ENCODE measurements at places on chromosomes 11 and 22.

DNA sequence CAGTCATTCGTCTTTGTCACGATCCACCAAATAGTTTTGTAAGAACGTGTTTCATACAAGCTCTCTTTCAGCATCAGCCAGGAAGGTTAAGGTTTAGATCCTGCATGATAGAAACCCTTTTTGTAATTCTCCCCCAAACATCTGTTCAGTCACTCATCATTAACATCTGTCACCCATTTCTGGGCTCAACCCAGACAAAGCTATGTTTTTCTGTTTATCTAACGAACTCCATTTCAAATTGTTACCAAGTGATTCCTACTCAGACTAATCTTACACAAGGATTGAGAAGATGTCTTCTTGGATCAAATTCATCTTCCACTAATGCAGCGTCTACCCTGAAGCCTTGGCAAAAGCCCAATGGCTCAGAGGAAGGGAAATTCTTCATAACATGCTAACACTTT, 58.8 kb downstream of the FZD4 start:
- peak; percentile 70 for DNase-seq

DNA sequence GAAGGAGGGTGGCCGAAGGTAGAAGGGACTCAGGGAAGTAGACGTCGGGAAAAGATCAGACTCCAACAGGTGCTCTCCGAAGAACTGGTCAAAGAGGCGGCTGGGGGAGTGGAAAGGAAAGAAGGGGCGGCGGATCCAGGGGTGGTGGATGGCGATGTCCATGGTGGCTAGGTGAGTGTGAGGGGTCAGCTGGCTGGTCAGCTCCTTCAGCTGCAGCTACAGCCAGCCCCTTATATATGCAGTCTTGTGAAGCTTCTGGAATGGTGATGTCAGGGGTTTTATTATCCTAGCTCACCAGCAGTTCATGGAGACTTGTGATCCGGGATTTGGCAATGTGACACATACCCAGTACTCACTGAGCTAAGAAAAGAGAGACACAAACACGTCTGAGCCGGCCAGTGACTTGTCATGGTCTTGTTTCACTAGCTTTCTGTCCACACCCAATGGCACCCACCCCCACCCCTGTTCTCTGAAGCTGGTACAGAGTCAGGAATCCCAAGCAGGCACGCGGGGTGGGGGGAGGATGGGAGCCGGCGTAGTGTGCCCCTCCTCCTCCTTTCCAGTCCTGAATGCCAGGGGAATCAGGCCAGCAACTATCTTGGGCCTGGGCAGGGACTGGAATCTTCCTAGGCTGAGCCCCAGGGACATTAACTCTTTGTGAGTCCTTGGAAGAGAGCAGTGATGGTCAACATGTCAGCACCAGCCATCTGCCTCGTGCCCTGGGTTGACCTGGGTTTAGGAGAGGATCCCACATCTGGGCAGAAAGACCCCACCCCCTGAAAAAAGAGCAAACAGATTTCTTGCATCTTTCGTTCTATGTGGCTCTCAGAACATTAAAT, at the start of gene CRYAB:
TSS of gene CRYAB (minus strand) at position 208 of the 839 bp plus-strand sequence. CDS start at position 162, 46 bp downstream.
- DNase-seq, result peak; percentile 79

GRCh38 chr11:86183694-86184093, 60.9 kb upstream of the EED start:
- peak; percentile 50 for DNase-seq

GRCh38 chr22:31269892-31270579, 22.3 kb downstream of the PIK3IP1 start:
- no peak for DNase-seq

DNA sequence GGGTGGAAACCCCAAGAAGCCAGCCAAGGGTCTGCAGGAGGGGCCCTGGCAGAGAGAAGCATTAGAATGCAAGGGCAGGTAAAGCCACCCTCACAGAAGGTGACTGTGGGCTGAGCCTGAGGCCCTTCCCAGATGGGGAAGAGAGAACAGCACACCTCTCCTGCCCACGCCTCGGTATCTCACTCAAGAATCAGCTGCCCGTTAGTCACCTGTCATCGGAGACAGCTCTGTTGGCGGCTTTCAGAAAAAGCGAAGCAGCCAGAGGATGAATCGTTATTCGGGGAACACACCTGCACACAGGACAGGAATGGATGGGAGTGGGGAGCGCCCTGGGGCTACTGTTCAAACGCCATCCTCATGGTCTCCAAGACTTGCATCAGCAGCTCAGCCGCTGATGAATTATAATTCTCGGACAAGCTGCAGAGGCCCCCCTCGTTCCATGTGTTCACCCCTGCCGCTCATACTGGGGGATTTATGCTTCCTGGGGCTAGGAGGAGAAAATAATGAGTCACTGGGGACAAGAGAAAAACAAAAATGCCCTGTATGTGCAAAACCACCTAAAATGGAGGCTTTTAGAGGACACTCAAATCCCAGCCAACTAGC, 21.6 kb upstream of the TMA7B start:
- DNase-seq, result no peak

- DNase-seq, result no peak
Measured at GRCh38 chr11:47863898-47864430, 15.8 kb upstream of the NUP160 start.

- DNase-seq, result no peak
Measured at GRCh38 chr11:110951950-110952503, 239.8 kb upstream of the ARHGAP20 start.

- peak; percentile 56 for DNase-seq
Measured at GRCh38 chr11:126800009-126800408, 200.6 kb downstream of the KIRREL3 start.

DNA sequence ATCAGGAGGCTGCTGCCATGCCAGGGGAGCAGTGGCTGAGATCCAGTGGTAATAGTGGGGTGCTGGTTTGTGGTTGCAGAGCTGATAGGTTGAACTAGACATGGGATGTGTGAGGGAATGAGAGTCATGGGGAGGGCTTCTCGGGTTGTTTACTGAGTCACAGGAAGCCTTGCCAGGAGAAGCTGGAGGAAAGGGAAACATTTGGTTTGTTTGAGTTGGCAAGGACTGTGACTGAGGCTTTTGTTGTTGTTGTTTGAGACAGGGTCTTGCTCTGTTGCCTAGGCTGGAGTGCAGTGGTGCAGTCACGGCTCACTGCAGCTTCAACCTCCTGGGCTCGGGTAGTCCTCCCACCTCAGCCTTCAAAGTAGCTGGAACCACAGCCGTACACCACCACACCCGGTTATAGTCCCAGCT, 49.3 kb downstream of the CABIN1 start:
- DNase-seq, result peak; percentile 90

- DNase-seq, result no peak
Measured at GRCh38 chr22:20763630-20764470, 10.1 kb upstream of the SERPIND1 start.

DNA sequence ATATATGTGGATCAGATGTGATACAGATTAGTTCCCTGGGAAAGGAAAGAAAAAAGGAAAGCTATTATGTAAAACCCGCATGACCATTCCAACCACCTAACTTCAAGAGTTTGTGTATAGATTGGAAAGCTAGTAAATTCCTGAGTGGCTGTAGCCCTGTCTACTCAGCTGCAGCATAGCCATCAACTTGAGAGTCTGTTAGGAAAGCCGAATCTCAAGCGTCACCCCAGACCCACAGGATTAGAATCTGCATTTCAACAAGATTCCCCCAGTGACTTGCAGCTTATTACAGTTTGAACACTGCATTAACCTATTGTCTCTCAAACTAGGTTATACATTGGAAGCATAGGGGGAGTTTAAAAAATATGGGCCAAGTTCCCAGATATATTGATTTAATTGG, 921.7 kb downstream of the LRRC4C start:
- DNase-seq, result no peak

GRCh38 chr22:28808716-28809355, 8.5 kb upstream of the XBP1 start:
- no peak for DNase-seq

DNA sequence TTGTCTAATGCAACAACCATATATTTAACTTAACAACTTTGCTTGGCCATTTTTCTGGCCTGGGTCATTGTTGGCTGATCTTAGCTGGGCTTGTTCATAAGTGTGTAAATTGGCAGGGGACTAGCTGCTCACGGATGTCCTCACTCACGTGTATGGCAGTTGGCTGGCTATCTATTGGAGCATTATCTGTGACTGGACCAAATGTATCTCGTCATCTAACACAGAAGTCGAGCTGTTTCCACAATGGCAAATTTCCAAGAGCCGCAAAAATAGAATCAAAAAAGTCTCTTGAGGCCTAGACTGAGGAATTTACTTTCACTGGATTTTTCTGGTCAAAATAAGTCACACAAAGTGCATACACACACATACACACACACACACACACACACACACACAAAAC, 893.3 kb downstream of the FAM181B start:
- DNase-seq, result no peak

DNA sequence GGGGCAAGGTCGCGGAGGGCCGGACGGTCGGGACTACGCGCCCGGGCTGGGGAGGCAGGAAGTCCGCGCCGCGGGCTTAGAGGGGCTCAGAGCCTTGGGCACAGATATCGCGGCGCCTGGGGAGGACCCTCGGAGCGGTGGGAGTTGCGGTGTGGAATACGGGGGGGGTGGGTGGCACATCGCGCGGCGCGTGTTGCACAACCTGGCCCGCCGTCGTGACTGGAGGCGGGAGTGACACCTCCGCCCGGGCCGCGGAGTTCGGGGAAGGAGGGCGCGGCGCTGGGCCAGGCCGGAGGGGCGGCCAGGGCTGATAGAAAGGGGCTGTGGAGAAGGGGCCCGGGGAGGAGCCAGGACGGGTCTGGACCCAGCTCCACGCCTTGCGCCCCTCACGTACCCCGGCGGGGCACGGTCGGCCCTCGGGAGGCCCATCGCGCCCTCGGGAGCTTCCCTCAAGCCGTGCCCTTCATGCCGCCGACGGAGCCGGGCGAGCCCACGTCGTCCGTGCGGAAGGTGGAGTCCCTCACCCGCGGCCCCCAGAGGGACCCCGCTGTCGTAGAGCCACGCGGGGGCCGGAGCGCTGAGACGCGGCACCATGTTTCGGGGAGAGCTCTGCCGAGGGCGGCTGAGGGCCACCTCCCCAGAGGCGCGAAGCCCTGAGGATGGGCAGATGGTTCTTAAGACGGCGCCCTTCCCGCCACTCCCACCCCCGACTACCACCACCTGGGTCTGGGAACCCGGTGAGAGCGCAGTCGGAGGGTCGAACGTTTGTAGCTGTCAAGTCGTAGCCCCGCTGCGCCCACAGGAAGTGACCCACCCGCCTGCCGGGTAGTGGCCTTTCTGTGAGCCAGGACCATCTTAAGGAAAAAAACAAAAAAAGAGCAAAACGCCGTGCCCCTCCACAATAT, 729 bp downstream of the IL17RA start:
- peak; percentile 9 for DNase-seq

- no peak for DNase-seq
Measured at GRCh38 chr22:36758792-36759271, 17.1 kb downstream of the IFT27 start.

- no peak for DNase-seq
Measured at GRCh38 chr11:93155738-93156137, 42.1 kb downstream of the SLC36A4 start.

- DNase-seq, result no peak
Measured at GRCh38 chr11:87712391-87712790, 462.9 kb downstream of the RAB38 start.

DNA sequence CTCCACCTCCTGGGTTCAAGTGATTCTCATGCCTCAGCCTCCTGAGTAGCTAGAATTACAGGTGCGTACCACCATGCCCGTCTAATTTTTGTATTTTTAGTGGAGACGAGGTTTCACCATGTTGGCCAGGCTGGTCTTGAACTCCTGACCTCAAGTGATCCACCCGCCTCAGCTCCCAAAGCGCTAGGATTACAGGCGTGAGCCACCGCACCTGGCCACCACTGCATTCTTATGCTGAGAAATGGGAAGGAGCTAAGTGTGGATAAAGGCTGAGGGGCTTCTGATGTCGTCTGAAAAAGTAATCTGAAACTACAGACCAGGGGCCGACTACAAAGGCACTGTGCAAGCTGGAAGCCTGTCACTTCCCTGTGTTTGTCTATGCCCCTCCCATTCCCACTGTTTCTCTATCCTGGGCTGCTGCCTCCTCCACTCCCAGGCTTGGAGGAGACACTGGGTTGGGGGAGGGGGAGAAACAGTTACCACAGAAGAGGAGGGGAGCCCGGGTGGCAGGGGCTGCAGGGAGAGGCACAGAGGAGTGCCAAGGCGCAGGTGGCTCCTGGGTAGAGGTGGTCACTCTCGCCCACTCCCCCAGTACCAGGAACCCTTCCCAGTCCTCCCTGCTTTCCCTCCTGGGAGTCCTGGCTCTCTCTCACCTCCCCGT, 2.9 kb upstream of the MTA2 start:
- no peak for DNase-seq

DNA sequence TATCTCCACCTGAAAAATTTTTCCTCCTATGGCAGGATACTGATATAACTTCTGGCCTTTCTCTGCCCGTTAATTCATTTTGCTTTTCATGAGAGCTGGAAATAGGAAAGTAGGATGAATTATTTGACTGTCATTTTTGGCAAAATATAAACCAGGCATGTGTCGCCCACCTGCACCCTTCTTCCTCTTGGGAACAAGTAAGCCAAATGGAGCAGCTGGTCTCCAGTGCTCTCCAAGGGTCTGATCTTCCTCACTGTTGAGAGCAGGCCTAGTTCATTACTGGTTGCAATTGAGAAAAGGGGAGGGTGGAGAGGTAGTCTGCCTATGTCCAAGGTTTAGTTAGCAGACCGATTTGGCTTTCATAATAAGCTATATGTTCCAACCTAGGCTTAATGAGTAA, 582.2 kb downstream of the DLG2 start:
- no peak for DNase-seq

DNA sequence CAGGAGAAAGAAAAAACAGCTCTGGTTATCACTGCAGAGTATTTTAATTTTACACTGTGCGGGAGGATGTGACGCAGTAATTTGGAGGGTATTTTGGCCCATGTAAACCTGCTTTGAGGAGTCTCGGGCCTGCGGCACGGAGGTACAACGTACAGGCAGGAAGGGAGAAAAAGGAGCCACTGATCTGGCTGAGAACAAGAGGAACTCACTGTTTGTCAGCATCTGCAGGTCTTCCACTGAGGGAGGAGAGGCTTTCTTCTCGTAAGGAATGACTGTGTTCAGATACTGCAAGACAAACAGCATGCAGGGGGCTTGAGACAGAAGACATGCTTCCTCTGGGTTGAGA, 44.0 kb downstream of the FEZ1 start:
- no peak for DNase-seq

- peak; percentile 43 for DNase-seq
Measured at GRCh38 chr11:124867700-124868099, 2.5 kb downstream of the ROBO3 start.

DNA sequence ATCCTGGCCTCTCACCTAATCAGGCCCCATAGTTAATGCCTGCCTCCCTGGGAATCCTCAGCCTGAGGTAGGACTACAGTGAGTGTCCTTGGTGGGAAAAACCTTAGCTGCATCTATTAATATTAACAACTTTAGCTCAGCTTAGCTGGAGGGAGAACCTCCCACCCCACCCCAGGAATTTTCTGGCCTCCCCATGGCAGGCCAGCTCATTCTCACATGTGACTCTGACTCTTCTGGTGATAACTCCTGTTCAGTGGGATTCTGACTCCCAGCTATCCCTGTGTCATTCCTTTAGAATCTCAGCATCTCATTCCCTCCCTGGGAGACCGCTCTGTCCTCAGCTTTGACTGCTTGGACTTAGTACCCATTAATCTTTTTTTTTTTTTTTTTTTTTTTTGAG, 14.5 kb downstream of the ART5 start:
- DNase-seq, result peak; percentile 91

Data from EL (cell line).